Muscle of leg (tissue), 16 donors: ENCODE measurements at places on chromosomes 5 and 9.
A peak's percentile ranks its signal among the peaks of the same experiment; 100 is the strongest.

DNA sequence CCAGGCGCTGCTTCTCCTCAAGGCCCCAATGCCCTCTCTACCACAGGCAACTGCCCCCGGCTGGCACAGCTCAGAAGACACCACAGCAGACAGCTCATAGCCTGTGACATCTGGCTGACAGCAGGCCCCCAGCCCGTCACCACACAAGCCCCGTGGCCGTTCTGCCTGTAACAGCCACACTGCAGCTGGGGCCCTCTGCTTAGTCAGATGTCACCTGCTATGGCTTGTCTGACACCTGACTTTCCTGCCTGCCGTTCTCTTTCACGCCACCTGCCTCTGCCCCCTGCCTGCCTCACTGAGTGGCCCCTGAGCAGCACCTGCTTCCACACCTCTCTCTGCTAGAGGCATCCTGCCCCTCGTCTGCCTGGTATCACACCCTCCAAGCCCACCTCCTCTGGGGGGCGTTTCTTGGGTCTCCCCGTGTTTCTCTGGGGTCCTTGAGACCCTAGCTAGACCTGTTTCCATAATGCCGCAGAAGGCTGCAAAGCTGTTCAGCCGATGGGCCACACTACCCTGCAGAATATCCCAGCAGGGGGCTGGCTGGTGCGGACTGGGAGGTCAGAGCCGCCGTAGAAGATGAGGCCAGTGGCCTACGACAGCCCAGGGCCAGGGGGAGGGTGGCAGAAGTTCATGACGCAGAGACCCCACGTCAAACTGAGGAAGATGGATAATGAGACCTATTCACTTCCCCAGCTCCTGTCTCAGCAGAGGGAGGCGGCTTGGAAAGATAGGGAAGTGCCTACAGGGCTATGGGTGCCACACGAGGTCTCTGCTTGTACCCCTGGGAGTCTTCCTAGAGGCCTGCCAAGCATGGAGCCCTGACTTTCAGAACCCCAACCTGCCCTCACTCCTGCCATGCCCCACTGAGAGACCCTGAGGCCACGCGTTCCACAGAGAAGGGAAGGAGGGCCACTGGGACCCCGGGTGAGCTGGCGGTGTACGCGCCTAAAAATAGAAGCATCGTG is 95.1 kb downstream of the ZNF354C start:
- no peaks in the 10 kb centered on the region for H3K36me3 ChIP-seq
- H3K4me1 ChIP-seq, result peaks cover 6% of the 10 kb centered on the region
- no peak overlapping the region for H3K4me3 ChIP-seq
- DNase-seq, result no peak
- H3K27ac ChIP-seq, result no peak overlapping the region
- H3K27me3 ChIP-seq, result no peaks in the 10 kb centered on the region

GRCh38 chr5:129857116-129857515 is 47.1 kb upstream of the CHSY3 start:
- no peak overlapping the region for H3K4me3 ChIP-seq
- peak overlapping the region; percentile 4 for H3K27ac ChIP-seq
- peak; percentile 87 for DNase-seq
- no peaks in the 10 kb centered on the region for H3K4me1 ChIP-seq

- no peak for DNase-seq
- no peaks in the 10 kb centered on the region for H3K4me1 ChIP-seq
- H3K27ac ChIP-seq, result no peak overlapping the region
- H3K4me3 ChIP-seq, result no peak overlapping the region
- no peaks in the 10 kb centered on the region for H3K27me3 ChIP-seq
Measured at GRCh38 chr9:2055203-2055658, 40.1 kb downstream of the SMARCA2 start.

GRCh38 chr5:10702040-10702629 is 58.9 kb downstream of the DAP start:
- no peaks in the 10 kb centered on the region for H3K27me3 ChIP-seq
- H3K27ac ChIP-seq, result no peak overlapping the region
- H3K4me3 ChIP-seq, result no peak overlapping the region

DNA sequence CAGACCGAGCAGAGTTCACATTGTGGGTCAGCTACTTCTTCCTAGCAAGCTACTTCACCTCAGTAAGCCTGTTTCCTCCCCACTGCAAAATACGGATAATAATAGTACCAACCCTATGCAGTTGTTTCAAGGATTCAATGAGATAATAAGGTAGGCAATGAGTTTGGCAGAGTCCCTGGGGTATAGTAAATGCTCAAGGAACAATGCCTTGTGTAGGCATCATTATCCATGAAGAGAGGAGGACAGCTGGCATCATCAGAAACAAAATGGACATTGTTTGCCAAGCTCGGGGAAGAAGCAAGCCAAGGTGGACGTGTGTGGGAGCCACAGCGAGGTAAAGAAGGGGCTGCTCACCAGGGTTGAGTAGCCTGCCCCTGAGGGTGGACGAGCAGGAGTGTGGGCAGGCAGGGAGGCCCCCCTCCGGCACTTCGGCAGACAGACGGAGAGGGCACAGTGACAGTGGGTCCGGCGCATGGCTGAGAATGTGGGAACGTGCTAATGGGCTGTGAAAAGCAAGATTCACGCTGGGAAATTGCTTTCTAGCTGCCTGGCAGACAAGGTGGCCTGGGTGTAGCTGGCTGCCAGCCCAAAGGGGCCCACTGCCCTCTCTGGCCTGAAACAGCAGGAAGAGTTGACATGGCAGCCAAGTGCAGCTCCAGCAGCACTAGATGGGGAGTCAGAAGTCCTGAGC is 10.1 kb downstream of the CAMK2A start:
- no peaks in the 10 kb centered on the region for H3K36me3 ChIP-seq
- DNase-seq, result no peak
- H3K4me3 ChIP-seq, result no peak overlapping the region
- H3K27me3 ChIP-seq, result no peaks in the 10 kb centered on the region
- H3K4me1 ChIP-seq, result peaks cover 19% of the 10 kb centered on the region

- no peak for DNase-seq
- H3K27me3 ChIP-seq, result no peaks in the 10 kb centered on the region
- H3K4me3 ChIP-seq, result peak overlapping the region; percentile 7
- H3K4me1 ChIP-seq, result peaks cover 28% of the 10 kb centered on the region
- H3K27ac ChIP-seq, result peak overlapping the region; percentile 74
Measured at GRCh38 chr5:154757814-154758406, 2.7 kb downstream of the LARP1 start.
